Activated CD4-positive, alpha-beta T cell treated with anti-CD3 and anti-CD28 coated beads, Interleukin-2, amount 50 U/mL, for 16 hours (primary cell): ENCODE measurements at places on chromosomes 1 and 21.

DNA sequence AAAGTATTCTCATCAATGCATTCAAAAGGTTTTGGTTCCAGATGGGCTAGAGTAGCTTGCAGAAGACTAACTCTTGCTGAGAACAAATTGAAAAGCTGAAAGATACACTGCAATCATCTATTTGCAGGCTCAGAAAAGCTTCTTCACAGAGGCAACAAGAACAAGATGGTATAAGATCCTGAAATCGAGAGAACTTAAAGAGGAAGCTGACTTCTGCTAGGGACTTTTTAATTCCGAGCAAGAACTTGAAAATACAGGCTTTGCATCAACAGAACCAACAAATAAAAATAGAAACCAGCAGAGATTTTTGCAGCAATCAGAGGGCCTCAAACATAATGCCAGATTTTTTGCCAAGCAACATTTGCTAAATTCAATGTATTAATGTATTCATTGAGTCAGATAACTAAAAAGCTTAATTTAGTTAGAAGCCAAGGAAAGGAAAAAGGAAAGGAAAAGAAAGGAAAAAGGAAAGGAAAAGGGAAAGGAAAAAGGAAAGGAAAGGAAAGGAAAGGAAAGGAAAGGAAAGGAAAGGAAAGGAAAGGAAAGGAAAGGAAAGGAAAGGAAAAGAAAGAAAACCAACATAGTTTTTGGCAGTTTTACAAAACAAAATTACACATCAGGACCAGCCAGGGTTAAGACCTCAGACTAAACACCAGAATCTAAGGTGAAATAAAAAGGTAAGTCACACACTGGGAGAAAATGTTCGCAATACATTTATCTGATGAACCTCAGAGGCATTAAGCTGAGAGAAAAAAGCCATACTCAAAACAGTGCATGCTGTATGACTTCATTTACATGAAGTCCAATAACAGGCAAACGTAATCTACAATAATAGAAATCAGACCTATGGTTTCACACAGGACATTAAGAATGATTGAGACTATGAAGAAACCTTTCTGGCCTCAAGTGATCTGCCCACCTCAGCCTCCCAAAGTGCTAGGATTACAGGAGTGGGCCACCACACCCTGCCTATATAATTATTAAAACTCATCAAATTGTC lies 42.6 kb downstream of the FAF1 start:
- no peak for DNase-seq

DNA sequence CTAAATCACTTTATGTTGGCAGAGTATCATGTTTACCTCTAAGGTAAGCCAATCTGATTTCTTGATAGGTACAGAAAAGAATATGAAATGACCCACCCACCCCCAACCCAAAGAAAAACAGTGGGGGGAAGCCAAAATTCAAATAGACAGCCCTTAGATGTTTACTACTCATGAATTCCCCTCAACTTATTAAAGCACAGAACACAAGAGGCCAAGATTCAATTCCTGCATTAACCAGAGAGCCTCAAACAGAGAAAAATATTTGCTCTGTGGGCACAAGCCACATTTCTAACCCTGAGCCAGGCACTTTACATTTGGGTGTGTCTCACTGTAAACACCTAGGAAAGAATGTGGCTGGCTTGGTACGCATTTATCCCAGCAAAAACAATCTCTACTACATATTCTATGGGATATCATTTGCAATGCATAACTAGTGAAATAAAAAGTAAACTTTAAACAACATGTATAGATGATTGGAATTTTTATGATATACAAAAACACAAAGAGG lies 84.3 kb downstream of the PTPN14 start:
- DNase-seq = no peak

- DNase-seq = no peak
These were observed 110.8 kb downstream of the WDR4 start for GRCh38 chr21:42768324-42769121.

DNA sequence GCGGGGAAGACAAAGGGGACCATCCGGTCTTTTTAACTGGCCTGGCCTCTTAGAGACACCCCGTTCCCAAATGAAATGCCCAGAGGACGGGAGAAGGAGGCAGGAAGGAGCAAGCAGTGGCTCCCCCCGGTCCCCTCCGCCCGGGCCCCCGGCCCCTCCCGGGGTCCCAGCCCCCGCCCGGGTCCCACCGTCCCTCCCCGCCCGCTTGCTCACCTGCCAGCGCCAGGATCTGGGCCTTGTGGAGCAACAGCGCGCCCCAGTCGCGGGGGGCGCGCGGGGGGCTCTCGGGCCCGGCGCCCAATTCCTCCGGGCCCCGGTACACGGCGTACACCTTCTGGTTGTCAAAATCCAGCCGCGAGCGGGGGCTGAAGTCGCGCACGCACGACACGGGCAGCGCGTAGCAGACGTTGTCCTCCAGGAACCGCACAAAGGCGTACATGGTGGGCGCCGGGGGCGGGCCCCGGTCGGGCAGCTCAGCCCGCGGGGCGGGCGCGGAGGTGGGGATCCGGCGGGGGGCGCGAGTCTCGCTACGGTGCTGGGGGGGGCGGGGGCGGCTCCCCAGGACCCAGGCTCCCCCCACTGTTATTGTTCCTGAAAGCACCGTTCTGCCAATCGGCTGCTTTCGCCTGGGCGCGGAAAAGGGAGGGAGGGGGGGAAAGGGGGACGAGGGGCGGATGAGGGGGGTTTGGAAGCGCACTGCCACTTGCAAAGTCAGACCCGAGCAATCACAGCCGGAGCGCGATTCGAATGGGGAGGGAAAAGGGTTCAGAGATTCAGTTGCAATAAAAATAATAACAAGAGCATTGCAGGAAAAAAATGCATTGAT lies at the start of gene BEND5:
BEND5 (minus strand) TSS at position 499 of the 826 bp plus-strand sequence; CDS start at position 439, 60 bp downstream.
- no peak for DNase-seq

DNA sequence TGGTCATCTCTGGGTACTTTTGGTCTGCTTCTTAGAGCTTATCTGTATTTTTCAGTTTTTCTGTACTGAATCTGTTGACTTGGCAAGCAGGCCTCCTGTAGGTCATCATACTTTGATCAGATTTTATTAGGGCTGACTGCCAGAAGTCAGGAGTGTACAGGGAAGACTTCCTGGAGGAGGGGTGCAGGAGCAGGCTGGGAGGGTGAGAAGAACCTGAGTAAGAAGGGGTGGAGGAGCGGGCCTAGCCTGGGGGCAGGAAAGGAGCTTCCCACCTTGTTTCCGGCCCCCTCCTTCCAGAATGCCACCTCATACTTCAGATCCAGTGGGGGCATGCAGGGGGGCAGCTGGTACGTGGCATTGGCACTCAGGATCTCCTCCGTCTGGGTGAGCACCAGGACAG lies 18.3 kb upstream of the IL22RA1 start:
- DNase-seq = no peak

DNA sequence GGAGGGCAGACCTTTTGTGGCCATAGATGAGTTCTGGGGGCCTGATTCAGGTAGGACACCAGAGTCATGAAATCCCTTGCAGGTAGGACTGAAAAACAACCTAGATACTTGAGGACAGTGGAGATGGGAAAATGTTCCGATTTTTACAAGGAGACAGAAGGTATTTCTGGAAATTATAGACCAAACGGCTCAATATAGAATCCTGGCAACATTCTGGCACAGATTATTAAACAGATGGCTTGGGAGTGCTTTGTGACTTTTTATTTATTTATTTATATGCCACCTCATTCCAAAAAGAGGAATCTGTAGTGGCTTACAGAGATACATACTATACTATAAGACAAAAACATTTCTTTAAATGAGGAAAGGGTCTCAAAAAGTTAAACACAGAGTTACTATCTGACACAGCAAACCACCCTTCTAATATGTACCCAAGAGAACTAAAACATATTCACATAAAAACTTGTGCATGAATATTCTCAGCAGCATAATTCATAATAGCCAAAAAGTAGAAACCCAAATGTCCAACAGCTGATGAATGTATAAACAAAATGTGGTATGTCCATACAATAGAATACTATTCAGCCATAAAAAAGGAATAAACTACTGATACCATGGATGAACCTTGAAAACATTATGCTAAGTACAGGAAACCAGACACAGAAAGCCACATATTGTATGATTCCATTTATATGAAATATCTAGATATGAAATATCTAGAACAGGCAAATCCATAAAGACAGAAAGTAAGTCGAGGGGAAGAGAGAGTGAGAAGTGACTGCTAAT lies 49.8 kb downstream of the CDK18 start:
- DNase-seq = no peak

DNA sequence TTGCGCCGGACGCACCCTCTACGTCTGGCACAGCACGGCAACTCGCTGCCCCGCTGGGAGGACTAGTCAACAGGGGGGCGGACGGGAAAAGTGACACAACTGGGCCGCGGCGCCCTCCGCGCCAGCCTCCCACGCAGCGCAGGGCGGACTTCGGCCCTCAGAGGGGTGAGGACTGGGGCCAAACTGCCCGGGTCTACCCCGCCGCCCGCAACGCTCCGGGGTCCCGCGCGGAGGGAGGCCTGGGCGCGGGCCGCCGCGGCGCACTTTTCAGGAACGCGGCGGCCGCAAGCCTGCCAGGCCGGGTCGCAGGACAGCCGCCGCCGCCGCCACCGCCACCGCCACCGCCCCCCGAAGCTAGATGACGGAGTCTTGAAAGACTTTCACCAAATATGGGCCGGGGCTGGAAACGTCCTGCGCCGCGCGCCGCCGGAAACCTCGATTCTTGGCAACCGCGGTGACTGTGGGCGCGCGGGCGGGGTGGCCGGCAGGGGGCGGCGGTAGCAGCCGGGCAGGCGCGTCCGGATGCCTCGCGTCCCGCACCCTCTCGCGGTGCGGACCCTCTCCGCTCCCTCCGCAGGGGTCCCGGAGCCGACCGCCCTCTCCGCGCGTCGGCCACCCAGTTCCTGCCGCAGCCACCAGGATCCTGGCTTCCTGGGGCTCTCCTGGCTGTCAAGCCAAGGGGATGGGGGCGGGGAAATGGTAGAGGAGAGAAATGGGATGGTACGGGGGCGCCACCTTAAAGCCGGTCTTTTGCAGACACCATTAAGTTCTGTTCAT lies 3.7 kb upstream of the CCN1 start:
- peak; percentile 62 for DNase-seq
